Hematopoietic multipotent progenitor cell (in vitro differentiated cells): ENCODE measurements at places on chromosomes 1 and 21.

DNA sequence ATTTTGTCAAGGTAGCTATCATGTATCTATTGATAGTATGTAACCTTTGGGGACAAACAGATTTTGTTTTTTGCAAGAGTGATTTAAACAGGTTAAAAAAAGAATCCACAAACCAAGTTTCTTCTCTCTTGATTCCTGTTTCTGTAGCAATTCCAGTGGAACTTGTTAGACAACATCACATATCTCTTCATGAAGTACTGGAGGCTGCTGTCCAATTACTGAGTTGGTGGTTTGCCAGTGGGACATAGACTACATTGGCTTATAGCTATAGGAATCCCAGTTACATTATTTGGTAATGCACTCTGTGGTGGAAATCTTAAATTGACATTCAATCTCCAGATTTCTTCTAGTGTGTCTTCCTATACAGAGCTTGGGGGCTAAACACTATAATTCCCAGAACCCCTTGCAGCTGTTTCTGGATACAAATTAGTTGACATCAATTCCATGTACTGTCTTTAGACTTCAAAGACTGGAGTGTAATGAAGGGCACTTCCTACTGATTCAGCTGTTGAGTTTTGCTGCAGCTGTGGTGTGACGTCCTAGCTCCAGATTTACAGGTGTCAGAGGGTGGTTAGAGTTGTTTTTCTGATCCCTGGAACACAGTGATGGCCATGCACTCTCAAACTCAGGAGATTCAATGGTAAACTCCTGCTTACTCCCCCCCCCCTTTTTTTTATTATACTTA, 29.4 kb upstream of the GCLM start:
- no peak for DNase-seq

GRCh38 chr1:118340928-118341910, 156.2 kb upstream of the SPAG17 start:
- no peak for DNase-seq

GRCh38 chr1:40519517-40519916, 10.9 kb downstream of the EXO5 start:
- DNase-seq = no peak

DNA sequence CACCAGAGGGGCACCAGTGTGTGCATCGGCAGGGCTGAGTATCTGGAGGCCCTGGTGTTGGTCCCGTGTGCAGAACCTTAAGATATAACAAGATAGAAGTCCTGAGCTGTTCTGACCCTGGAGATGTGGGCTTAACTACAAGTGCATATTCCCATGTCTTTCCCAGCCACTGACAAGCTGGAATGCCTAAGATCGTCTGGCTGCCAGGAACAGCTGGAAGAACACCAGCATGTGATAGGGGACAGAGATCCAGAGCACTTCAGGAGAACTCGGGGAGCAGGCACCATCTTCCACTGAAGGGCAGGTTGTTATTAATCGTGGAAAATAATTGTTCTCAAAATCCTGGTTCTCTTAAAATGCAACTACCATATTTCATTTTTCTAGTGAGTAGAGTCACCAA, 419.9 kb upstream of the RUNX1 start:
- DNase-seq = no peak

DNA sequence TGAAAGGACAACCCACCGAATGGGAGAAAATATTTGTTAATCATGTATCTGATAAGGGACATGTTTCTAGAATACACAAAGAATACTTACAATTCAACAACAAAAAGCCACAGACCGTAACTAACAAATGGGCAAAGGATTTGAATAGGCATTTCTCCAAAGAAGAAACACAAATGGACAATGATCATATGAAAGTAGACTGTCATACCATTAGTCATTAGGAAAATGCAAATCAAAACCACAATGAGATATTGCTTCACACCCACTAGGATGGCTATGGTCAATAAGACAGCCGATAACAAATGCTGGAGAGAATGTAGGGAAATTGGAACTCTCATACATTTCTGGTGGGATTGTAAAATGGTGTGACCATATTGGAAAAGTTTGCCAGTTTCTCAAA, 367.2 kb upstream of the SGIP1 start:
- no peak for DNase-seq

GRCh38 chr1:58732087-58732775, 32.4 kb upstream of the MYSM1 start:
- no peak for DNase-seq

DNA sequence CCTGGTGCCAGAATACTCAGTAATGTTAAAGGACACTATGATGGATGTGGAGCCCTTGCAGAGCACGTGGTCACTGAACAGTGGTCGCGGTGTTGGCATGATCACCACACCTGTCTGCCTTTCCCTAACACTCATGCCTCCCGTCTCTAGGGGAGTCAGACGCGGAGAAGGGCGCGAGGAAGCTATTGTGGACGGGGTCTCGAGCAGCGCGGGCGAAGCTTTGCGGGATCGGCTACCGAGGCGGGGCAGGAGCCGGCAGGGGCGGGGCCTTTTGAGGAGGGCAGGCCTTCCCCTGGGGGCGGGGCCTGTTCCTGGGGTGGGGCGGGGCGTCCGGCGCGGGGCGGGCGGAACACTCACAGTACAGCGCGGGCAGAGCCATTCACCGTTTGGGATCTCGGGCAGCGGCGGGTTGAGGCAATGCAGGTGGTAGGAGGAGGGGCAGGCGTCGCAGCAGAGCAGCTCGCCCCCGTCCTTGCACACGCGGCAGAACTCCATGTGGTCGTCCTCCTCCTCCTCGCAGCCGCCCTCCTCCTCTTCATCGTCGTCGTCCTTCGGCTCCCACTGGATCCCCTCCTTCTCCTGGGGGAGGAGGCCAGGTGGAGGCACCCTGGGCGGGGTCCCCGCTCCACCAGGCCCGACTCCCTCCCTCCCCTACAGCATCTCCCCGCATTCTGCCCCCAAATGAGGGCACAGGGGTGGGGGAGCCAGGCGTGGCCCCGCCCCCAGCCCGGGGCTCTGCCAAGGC, 31.5 kb downstream of the CHD5 start:
- DNase-seq = peak; percentile 70

GRCh38 chr1:170309389-170310013, 163.7 kb downstream of the NTMT2 start:
- no peak for DNase-seq

DNA sequence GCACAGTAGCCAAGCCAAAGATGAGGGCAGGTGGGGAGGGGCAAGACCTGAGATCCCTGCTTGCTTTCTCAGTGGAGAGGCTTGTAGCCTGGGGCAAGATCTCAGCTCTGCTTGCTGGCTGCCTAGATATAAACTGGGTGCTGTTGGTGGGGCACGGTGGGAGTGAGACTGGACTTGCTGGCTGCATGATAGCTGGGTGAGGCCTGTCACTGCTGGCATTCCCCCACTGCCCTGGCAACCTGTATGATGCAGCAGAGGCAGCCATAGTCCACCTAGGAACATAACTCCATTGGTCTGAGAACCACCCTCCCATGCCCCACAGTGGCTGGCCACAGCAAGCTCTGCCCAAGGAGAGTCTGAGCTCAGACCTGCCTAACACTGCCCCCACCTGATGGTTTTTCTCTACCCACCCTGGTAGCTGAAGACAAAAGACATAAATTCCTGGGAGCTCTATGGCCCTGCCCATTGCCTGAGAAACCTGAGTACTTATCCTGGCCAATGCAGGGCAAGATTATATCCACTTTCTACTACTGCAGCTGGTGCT, 261.9 kb upstream of the DEPDC1 start:
- no peak for DNase-seq

DNA sequence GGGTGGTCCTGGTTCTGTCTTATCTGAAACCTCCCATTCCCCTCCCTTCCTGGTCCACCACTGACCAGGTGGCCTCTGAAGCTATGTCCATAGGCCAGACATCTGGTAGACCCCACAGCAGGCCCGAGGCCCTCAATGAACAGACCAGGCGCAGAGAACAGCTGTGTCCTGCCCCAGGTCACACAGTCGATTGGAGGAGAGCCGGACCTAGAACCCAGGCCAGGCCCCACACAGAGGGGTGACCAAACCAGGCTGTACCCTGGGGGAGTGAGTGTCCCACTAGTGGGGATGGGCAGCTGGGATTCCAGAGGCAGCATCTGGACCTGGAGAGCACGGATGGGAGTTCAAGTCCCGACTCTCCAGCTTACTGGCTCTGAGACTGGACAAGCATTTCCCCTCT, 29.2 kb downstream of the RNU1-1 start:
- DNase-seq = no peak

- DNase-seq = no peak
Observed at GRCh38 chr1:38489844-38490270, 369.7 kb downstream of the RRAGC start.

GRCh38 chr1:7707527-7707926, 63.6 kb upstream of the VAMP3 start:
- DNase-seq = no peak

- no peak for DNase-seq
Observed at GRCh38 chr1:170732252-170732588, 68.3 kb downstream of the PRRX1 start.

- DNase-seq = no peak
Observed at GRCh38 chr1:107767156-107767582, 197.8 kb downstream of the VAV3 start.

- no peak for DNase-seq
Observed at GRCh38 chr1:245576323-245576722, 421.5 kb downstream of the KIF26B start.

DNA sequence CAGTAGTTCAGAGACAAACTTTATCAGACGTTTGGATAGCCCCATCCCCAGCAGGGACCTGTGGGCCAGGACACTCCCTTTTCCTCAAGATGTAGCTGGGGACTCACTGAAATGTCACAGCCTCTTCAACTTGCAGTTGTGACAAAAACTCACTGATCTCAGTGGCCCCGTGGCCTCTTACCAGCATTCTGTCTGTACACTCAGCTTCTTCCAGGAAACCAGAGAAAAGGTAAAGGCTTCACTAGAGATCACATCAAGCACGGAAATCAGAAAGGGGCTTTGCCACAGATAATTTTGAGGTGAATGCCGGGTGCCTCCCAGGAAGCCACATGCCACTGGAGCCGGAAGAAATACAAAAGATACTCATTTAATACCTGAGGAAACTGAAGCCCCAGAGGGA, 122.2 kb downstream of the CCDC185 start:
- no peak for DNase-seq

- DNase-seq = no peak
Observed at GRCh38 chr21:16425376-16425775, 695.6 kb downstream of the USP25 start.

DNA sequence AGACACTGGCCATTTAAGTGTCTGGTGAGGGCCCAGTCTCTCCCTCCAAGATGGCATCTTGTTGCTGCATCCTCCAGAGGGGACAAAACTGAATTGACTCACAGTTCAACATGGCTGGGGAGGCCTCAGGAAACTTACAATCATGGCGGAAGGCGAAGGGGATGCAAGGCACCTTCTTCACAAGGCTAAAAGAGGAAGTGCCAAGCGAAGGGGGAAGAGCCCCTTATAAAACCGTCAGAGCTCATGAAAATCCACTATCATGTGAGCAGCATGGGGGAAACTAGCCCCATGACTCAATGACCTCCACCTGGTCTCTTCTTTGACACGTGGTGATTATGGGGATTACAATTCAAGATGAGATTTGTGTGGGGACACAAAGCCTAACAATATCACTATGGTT, 280.1 kb downstream of the HHAT start:
- no peak for DNase-seq

DNA sequence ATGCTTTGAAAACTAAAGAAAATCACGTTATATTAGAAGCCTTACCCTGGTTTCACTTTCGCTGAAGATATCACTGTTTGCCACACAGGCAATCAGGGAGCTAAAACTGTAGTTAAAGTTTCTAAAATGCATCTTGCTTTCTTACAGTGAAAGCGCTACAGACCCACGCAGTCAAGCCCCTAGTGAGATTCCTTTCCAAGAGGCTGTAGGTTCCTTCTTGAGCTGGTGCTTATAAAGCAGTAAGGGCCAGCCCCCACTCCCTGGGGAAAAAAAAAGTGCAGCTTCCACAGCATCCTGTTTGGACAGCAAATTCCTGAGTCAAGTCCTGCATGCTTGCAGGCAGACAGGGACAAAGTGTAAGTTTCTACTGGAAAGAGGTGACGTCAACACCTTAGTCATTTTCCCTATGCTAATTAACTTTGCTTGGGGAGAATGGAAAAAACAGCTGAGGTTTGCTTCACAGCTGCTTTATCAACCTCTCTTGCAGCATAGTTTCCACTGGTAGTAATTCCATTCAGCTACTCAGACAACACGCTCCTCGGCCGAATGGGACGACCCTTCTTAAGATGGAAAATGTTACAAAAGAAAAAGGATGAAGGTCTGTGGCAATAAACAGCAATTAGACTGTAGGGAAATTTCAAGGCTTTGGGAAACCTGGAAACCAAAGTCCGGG, 14.7 kb upstream of the KCNE1 start:
- DNase-seq = peak; percentile 43

- DNase-seq = no peak
Observed at GRCh38 chr1:246632281-246633168, 66.3 kb downstream of the CNST start.

- DNase-seq = peak; percentile 81
Observed at GRCh38 chr1:84998642-84999280, 1.8 kb upstream of the MCOLN2 start.

- no peak for DNase-seq
Observed at GRCh38 chr1:55612988-55613387, 397.8 kb upstream of the USP24 start.

- DNase-seq = no peak
Observed at GRCh38 chr21:36839123-36839522, 127.3 kb downstream of the HLCS start.

DNA sequence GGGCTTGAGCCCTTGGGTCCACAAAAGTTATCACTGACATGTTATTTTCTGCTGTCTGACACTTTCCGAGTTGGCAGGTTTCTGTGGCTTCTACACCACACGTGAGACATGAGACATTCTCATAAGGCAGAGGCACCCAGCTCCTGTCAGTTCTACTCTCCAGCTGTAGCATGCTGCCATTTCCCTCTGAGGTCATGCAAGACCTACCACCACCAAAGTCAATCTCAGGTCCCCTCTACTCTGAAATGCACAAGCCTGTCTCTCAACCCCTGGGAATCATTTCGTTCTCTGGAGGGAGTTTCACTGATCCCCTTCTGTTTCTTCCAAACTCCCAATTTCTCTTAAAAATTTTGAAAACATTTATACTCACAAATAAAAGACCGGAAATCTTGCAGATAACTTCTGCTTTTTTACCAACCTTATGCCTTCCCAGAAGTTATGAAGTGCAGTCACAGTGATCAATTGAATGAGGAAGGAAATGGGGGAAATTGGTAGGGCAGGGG, 39.5 kb upstream of the CR2 start:
- peak; percentile 52 for DNase-seq

DNA sequence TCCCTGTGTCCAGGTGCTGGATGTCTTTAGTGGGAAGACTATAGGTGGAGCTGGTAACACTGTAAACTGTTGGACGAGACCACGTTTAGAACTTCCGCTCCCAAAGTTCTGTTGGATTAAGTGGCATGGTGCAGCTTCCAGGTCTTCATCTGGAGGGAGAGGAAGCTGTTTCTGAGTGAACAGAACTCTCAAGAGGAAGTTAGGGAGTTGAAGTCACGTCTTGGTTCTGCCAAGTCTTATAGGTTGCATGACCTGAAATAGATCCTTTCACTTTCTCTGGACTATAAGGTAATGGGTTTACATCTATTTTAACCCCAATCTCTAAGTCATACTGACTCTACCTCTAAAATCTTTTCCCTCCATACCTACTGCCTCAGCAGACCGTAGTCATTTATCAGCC, 97.4 kb upstream of the TNR start:
- no peak for DNase-seq

- DNase-seq = no peak
Observed at GRCh38 chr1:200039849-200040474, 12.5 kb downstream of the NR5A2 start.

- peak; percentile 44 for DNase-seq
Observed at GRCh38 chr1:8821084-8821483, 3.6 kb upstream of the RERE start.

GRCh38 chr21:45599146-45599581, 44.4 kb upstream of the PCBP3 start:
- DNase-seq = no peak

- peak; percentile 90 for DNase-seq
Observed at GRCh38 chr1:40802078-40802741, 18.6 kb downstream of the KCNQ4 start.
